ENCODE measurements at places on chromosomes 11 and 22. TPM values are rescaled to one million over a fixed set of nuclear protein-coding genes. Genes with fewer than 3 reads are reported as not detected.

GRCh38 chr11:1041149-1041467, 4.6 kb upstream of the MUC6 start:
- H3K36me3 ChIP-seq = no peaks in the 10 kb centered on the region
- H3K27ac ChIP-seq = no peak overlapping the region
- no peak overlapping the region for H3K4me3 ChIP-seq
- DNase-seq = no peak

DNA sequence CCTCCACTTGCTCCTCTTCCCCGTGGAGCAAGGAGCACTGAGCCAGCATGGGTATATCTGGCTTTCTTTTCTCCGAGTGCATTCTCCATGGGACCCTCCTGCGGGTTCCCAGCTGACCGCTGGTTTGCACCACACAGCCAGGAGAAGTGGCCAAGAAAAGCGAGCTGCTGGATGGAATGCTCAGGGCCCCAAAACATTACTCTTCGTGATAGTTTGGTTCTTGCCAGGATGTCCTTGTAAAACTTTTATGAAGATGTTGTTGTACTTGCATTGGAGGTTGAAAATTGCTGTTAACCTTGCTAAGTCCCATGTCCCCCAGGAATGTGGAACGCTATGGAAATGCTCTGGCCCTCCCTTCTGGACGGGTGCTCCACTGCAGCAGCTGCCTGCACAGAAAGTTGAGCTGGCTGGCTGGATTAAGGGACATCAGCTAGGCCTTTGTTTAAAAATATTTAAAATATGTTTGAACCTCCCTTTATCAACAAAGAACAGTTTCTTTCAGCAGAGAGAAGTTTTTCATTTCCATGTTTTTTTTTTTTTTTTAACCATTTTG, 68.7 kb downstream of the ZNRF3 start:
- no peak overlapping the region for H3K27ac ChIP-seq
- no peak overlapping the region for H3K4me3 ChIP-seq
- H3K4me1 ChIP-seq = peaks cover 15% of the 10 kb centered on the region
- DNase-seq = no peak

NCF4 gene
- total RNA-seq = 3.8 TPM

SLC22A12 gene
- not detected for total RNA-seq

DNA sequence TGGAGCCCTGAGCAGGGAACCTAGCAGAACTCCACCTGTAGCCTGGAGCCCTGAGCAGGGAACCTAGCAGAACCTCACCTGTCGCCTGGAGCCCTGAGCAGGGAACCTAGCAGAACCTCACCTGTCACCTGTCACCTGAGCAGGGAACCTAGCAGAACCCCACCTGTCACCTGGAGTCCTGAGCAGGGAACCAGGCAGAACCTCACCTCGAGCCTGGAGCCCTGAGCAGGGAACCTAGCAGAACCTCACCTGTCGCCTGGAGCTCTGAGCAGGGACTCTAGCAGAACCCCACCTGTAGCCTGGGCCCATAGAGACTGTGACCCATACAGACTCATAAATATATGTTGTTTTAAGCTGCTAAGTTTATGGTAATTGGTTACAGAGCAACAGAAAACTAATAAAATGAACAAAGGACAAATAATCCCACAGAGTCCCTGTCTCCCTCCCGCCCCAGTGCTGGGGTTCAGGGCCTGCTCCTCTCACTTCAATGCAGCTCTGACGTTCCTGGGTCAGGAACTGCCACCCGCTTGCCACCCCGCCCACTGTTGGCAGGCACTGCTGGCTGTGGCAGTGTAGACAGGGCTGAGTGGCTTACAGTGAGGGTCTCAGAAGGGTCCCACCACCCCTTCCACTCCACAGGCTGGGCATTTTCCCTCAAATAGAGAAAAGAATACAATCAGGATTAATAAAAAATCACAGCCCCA, 259.1 kb downstream of the TBC1D22A start:
- DNase-seq = no peak
- H3K4me1 ChIP-seq = no peaks in the 10 kb centered on the region
- no peak overlapping the region for H3K4me3 ChIP-seq
- no peak overlapping the region for H3K27ac ChIP-seq
- H3K36me3 ChIP-seq = no peaks in the 10 kb centered on the region
- H3K27me3 ChIP-seq = no peaks in the 10 kb centered on the region

- DNase-seq = no peak
- H3K4me1 ChIP-seq = peaks cover 51% of the 10 kb centered on the region
- no peaks in the 10 kb centered on the region for H3K36me3 ChIP-seq
- no peak overlapping the region for H3K27ac ChIP-seq
- H3K27me3 ChIP-seq = no peaks in the 10 kb centered on the region
These were observed 106.2 kb downstream of the ABTB2 start for GRCh38 chr11:34251589-34251980.

DNA sequence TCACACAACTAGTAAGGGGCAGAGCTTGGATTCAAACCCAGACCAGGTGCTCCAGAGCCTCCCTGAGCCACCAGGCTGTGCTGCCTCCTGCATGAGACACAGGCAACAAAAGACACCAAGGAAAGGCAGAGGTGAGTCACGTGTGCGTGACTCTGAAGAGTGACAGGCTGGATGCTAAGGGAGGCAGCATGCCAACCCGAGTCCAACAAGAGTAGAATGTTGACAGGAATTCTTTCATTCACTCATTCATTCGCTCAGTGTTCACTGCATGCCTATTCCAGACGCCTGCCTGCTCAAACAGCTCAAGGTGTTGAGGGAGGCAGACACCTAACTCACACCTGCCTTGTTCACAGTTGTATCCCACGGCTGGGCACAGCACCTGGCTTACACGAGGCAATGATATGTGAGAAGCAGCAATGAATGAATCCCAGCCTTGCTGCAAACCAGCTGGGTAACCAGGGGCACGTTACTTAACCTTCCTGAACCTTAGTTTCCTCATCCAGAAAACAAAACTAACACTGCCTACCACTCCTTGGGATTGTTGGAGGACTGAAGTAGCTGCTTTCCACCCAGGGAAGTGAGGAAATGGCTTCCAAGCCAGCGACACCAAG, 73.8 kb upstream of the ARFGAP3 start:
- no peak overlapping the region for H3K4me3 ChIP-seq
- no peak overlapping the region for H3K27ac ChIP-seq
- no peaks in the 10 kb centered on the region for H3K36me3 ChIP-seq

GRCh38 chr11:46277313-46277621, 195 bp upstream of the CREB3L1 start:
- no peak overlapping the region for H3K4me3 ChIP-seq
- H3K4me1 ChIP-seq = no peaks in the 10 kb centered on the region
- H3K36me3 ChIP-seq = no peaks in the 10 kb centered on the region
- H3K27me3 ChIP-seq = peaks cover 18% of the 10 kb centered on the region

- no peak for DNase-seq
- H3K27me3 ChIP-seq = no peaks in the 10 kb centered on the region
- no peak within 1 kb of the TSS for H3K27ac ChIP-seq
These were observed at the start of gene USH1C for GRCh38 chr11:17544181-17544622. TSS of gene USH1C (minus strand) at chr11:17544416. CDS start at chr11:17544307, 109 bp downstream.

GRCh38 chr22:19728836-19729235, 5.5 kb downstream of the GP1BB start:
- no peak for DNase-seq
- no peak overlapping the region for H3K4me3 ChIP-seq
- H3K27me3 ChIP-seq = peaks cover 4% of the 10 kb centered on the region
- H3K4me1 ChIP-seq = no peaks in the 10 kb centered on the region

NRXN2 gene
- total RNA-seq = 0.23 TPM

DNA sequence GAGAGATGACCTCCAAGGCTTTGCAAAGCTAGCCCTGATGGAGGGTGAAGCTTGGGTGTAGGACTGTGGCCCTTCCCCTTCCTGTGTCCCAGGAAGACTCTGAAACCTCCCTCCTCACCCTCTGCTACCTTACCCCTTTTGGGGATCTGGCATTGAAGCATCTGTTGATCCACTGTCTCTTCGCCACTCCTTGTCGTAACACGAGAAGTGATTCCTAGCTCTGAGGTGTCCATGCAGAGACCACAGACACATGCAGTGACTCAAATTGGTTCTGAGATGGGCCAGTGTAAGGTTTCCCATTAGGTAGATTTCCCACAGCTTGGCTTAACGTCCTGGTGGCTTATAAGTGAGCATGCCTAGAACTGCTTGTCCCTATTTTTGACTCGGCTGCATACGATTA, 101.4 kb downstream of the ZBTB16 start:
- no peak overlapping the region for H3K4me3 ChIP-seq
- peaks cover 79% of the 10 kb centered on the region for H3K4me1 ChIP-seq
- peak overlapping the region; percentile 55 for H3K27ac ChIP-seq
- no peaks in the 10 kb centered on the region for H3K27me3 ChIP-seq

SYCE3 gene
- not detected for total RNA-seq

- no peaks in the 10 kb centered on the region for H3K27me3 ChIP-seq
- H3K36me3 ChIP-seq = no peaks in the 10 kb centered on the region
These were observed 24.6 kb upstream of the IGLL5 start for GRCh38 chr22:22863001-22863400.

VPREB1 gene
- not detected for total RNA-seq

DNA sequence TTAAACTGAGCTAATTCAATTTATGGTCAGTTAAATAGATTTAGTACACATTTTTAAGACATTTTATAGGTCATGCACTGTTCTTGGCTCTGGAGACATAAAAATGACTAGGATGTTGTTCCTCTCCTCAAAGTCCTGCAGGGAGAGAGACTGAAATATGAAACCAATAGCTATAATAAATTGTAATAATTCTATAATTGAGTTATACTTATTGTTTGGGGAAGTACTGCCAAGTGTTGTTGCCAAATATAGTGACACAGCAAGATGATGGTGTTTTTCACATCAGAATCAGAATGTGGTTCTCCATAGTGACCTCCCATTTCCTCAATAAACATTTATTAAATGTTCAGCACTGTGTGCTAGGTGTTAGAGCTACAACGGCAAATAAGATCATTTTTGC, 470.6 kb downstream of the NTM start:
- DNase-seq = no peak
- no peak overlapping the region for H3K27ac ChIP-seq
- no peaks in the 10 kb centered on the region for H3K4me1 ChIP-seq
- H3K4me3 ChIP-seq = no peak overlapping the region
- H3K27me3 ChIP-seq = peaks cover 3% of the 10 kb centered on the region
- no peaks in the 10 kb centered on the region for H3K36me3 ChIP-seq

- H3K4me1 ChIP-seq = no peaks in the 10 kb centered on the region
- H3K4me3 ChIP-seq = no peak overlapping the region
- no peak for DNase-seq
- H3K27me3 ChIP-seq = no peaks in the 10 kb centered on the region
- no peak overlapping the region for H3K27ac ChIP-seq
These were observed 8.8 kb upstream of the DKK3 start for GRCh38 chr11:12017243-12017678.

APOBEC3H gene
- total RNA-seq = not detected

DNA sequence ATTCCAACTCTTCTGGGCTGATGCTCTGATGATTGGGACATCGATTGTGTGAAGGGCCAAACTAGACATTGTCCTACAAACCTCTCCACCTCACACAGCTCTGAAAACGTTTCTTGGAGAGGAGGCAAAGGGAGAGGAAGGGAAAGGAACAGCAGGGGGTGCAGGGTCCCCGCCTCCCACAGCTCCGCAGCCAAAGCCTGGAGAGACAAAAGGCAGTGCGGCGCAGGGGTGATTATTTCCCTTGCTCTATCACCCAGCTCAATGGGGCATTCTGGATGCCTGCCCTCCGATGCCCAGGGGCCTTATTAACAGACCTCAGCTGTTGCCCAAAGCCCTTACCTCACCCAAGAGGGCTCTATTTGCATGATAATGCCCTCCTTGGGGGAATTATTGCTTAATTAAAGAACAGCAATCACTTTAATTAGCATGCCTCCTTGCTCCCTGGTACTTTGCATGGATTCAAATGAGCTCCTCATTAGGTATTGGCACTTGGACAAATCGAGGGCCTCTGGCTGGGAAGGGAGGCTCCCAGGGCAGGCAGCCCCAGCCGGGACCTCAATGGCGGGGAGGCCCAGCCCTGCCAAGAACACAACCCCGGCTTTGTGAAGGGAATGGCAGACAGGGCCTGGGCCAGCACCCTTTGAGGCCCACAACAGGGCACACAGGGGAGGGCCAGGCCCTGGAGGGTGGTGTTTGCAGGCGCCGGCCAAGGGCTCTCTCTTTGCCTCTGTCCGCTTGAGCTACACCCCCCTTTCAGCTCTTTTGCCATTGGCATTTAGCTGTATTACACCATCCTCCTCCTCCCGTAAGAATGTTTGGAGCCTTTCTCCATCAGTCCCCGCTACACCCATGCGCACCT, 19.8 kb upstream of the CDON start:
- H3K27me3 ChIP-seq = no peaks in the 10 kb centered on the region
- DNase-seq = no peak
- no peak overlapping the region for H3K27ac ChIP-seq
- peaks cover 11% of the 10 kb centered on the region for H3K4me1 ChIP-seq
- H3K36me3 ChIP-seq = no peaks in the 10 kb centered on the region
- H3K4me3 ChIP-seq = no peak overlapping the region

MISFA gene
- total RNA-seq = not detected

ART1 gene
- total RNA-seq = not detected

CDC45 gene
- 60.7 TPM for total RNA-seq

GRCh38 chr22:43561415-43562178, 149.8 kb downstream of the MPPED1 start:
- H3K4me3 ChIP-seq = no peak overlapping the region
- H3K27ac ChIP-seq = no peak overlapping the region
- no peaks in the 10 kb centered on the region for H3K27me3 ChIP-seq
- H3K36me3 ChIP-seq = no peaks in the 10 kb centered on the region
- H3K4me1 ChIP-seq = no peaks in the 10 kb centered on the region

- peak; percentile 17 for DNase-seq
- H3K4me3 ChIP-seq = peak overlapping the region; percentile 80
- H3K27me3 ChIP-seq = no peaks in the 10 kb centered on the region
- no peak overlapping the region for H3K27ac ChIP-seq
These were observed 858 bp downstream of the OAF start for GRCh38 chr11:120211522-120212258.

RFPL2 gene
- total RNA-seq = 0.32 TPM

DNA sequence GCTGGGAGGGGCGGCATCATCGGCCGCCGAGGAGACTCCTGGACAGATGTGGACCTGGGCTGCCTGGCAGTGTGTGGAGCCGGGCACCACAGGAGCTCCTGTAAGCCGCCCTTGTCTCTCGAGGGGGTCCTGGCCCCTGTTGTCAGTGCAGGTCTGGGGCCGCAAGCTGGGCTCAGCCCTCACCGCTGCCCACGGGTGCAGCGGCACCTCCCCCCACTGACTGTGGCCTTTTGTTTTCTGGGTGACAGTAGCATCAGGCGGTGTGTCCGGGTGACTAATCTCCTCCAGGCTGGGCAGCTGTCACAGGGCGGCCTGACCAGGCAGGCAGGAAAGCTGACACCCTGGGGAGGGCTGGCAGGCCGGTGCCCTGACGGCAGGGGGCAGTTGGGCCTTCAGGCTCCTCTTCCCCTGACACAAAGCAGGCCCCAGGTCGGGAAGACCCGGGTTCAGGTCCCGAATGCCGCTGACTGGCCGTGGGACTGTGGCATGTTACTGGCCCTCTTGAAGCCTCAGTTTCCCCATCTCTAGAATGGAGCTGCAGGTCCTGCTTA, 16.3 kb downstream of the DGKZ start:
- H3K27ac ChIP-seq = peak overlapping the region; percentile 78
- H3K36me3 ChIP-seq = peaks cover 4% of the 10 kb centered on the region
- H3K27me3 ChIP-seq = no peaks in the 10 kb centered on the region
- DNase-seq = no peak

- H3K27ac ChIP-seq = no peak overlapping the region
- H3K27me3 ChIP-seq = no peaks in the 10 kb centered on the region
- no peak overlapping the region for H3K4me3 ChIP-seq
- no peak for DNase-seq
- H3K4me1 ChIP-seq = no peaks in the 10 kb centered on the region
These were observed 25.0 kb downstream of the PARVG start for GRCh38 chr22:44205516-44206329.

GRCh38 chr11:102316346-102316904, 859 bp upstream of the BIRC3 start:
- H3K27me3 ChIP-seq = no peaks in the 10 kb centered on the region
- H3K36me3 ChIP-seq = no peaks in the 10 kb centered on the region
- H3K4me1 ChIP-seq = peaks cover 40% of the 10 kb centered on the region
- H3K27ac ChIP-seq = peak overlapping the region; percentile 97
- DNase-seq = no peak

CHCHD10 gene
- total RNA-seq = 42.2 TPM
